ENCODE measurements at places on chromosomes 2 and 18.

GRCh38 chr2:237980087-237980486, 13.3 kb downstream of the UBE2F start:
- no peak for DNase-seq

DNA sequence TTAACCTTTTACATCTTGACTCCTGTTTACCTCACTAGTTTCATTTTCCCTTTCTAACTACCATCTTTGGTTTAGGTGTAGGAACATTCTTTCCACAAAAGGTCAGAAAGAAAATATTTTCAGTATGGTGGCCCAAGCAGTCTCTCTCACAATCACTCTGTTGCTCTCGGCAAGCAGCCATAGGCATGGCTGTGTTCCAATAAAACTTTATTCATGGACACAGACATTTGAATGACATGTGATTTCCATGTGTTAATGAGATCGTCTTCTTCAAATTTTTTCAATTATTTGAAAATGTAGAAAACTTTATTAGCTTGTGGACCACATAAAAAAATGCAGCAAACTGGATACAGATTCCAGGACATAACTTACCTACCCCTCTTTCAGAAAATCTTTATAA, 109.7 kb upstream of the CNTNAP5 start:
- no peak for DNase-seq

DNA sequence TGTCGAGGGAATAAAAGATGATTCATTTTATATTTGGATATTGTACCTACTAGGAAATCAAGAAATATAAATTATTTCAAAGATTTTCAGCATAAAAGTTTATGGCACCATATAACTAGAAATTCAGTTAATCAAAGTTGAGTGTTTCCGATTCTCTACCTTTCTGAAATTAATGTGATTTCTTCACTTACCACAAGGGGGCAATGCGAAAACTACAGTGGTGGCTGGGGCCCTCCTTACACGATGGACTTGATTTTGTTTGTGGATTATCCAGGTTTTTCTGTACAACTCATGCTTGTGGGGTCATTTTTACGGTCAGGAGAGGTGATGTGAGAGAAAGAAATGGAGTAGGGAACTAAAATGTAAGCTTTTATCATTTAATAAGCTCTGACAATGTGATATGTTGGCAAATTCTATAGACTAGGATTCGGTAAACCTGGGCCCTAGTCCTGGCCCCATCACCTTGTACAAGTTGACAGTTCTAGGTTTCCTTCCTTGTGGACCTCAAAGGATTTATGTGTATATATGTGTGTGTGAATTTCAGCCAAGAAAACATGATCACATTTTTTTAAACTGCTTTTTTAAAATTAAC, 47.6 kb downstream of the G6PC2 start:
- peak; percentile 11 for DNase-seq

DNA sequence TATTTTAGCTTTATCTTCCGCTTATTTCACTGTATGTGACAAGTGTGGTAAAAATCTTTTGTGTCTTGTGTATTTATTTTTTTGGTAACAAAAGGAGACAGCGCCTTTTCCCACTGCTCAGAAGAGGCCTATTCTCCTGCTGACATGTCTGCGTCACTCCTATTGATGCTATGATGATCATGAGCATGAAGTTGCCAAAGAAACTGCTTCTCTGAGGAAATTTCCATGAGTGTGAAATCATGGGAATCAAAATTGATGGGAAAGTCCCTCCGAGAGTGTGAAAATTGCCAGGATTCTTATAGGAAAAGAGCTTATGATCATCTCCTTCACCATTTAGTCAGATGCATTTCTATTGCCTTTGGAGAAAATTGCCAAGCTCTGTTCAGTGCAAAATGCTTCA, 36.5 kb upstream of the DARS1 start:
- no peak for DNase-seq

DNA sequence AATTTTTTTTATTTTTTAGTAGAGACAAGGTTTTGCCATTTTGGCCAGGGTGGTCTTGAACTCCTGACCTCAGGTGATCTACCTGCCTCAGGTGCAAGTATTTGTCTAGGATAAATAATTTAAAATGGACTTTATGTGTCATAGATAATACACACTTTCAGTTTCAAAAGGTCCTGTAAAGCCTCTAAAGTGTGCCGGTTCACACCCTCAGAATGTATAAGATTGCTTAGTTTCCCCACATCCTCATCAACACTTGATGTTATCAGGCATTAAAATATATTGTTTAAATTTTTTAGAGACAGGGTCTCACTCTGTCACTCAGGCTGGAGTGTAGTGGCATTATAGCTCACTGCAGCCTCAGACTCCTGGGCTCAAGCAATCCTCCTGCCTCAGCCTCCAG, 170.5 kb downstream of the ANKRD44 start:
- no peak for DNase-seq
